ENCODE measurements at places on chromosomes 7 and 10.

GRCh38 chr7:158259141-158259540, 328.5 kb downstream of the PTPRN2 start:
- DNase-seq: no peak

DNA sequence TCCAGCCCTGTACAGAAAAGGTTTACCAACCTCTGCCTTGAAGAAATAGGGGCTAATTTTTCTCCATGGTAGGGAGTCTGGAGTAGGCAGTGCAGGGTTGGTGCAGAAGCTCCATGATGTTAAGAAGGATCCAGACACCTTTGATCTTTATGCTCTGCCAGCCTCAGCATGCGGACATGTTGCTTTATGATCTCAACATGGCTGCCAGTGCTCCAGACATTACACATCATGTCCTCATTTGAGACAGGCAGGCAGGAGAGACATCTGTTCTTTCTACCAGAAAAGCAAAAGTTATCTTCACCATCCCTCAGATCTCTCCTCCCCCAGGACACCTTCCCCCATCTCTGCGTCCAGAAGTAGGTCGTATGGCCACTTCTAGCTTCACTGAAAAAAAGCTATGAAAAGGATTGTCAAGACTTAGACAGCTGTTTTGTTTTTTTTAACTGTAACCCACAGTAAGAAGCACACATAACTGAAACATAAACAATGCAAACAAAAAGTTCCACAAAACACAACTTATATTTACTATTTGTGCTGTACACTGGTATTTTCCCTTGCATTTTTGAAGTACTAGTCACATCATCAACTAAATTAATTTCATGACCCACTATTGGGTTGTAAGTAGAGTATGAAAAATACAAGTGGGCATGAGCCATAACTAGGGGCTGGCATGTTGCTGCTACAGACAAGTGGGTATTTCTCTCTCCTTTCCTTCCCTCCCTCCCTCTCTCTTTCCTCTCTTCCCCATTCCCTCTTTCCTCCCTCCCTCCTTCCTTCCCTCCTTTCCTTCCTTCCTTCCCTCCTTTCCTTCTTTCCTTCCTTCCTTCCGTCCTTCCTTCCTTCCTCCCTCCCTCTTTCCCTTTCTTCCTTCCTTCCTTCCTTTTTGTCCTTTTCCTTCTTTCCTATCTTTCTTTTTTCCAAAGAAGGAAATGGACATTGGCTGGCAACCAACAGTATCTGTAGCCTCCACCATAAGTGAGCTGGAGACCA, 2.6 kb upstream of the RASSF4 start:
- DNase-seq: no peak

- DNase-seq: no peak
These were observed 56.6 kb upstream of the TRUB1 start for GRCh38 chr10:114881417-114881816.

DNA sequence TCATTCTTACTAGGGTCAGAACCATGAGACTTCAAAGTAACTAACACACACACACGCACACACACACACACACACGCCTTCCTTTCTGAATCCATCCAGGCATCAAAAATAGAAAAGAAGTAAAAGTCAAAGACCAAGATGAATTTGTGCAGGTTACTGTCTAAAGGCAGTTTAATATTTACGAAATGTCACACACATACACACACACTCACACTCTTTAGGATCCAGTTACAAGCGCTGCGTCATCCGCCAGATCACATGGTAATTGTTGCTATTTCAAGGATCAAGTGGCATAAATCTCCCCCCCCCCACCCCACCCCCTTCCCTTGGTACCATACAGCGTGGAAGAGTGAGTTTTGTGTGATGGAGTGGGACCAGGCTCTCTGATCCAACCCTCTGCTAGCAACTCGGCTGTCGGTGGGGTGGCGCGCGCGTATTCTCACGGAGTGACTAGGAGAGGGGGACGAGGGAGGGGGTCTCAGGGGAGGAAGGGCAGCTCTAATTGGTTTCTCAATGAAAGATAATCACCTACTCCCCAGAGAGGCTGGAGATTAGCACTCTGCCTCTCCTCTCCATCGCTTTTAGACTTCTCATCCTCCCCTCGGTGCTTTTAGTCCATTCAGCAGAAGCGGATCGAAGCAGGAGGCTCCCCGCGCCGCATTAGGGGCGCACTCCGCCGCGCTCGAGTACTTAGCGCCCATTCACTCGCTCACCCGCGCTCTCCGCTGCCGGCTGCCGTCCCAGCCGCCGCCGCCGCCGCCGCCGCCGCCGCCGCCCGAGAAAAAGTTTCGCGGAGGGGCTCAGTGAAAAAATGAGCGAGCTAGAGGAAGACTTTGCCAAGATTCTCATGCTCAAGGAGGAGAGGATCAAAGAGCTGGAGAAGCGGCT, 83.5 kb upstream of the PRKG1 start:
- no peak for DNase-seq

DNA sequence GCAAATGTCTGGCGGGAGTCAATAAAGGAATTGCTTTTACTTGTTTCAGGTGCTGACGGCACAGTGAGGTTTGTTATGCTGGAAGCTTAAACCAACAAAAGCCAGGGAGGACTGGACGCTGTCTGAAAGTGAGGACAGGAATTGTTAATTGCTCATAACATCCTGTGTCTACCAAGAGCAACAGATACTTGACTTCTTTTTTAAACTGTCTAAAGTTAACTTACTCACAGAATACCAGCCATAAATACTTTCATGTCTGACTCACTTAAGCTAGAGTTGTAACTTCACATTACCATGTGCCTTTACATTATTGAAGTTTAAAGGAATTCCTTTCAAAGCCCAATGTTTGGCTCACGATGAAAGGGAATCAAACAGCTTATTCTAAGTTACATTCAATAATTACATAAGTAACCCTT, 252.7 kb upstream of the SHH start:
- DNase-seq: no peak

- DNase-seq: no peak
These were observed 8.9 kb downstream of the DENND11 start for GRCh38 chr7:141693082-141693481.

DNA sequence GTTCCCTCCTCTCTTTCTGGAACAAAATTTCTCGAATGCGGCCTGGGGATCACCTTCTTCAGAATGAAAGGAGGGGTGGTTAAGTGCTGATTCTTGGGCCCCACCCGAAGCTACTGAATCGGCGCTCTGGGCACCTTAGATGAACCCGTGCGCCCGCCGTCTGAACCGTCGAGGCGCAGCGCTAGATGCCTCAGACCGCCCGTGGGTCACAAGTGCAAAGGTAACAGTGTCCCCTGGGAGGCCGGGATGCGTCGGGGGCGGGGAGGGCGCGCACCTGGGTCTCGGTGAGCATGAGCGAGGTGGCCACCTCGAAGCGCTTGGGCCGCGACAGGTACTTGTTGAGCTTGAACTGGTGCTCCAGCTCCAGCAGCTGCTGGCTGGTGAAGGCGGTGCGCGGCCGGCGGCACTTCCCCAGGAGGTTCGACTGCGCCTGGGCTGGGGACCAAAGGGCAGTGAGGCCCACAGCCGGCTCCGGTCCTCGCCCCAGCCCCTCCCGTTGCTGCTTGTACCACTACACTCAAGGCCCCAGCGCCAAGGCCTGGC, 4.2 kb downstream of the MNX1 start:
- DNase-seq: no peak

GRCh38 chr7:94974423-94974822, 67.0 kb downstream of the PPP1R9A start:
- DNase-seq: no peak

DNA sequence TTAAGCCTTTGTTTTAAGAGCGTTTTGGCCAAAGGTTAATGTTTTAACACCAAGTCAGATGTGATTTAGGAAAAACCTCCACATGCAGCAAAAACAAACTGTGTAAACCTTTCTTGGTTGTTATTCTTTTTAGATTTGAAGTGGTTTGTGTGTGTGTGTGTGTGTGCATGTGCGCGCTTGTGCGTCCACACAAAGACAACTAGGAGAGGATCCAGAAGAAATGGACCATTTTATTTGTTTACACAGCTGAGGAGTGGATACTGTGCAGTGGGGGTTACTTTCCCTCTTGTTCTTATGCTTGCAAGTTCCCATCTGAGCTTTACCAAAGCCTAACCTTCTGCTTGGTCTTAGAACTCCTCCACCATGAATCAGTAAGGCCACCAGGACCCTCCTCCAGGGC, 20.0 kb downstream of the TCF7L2 start:
- no peak for DNase-seq

DNA sequence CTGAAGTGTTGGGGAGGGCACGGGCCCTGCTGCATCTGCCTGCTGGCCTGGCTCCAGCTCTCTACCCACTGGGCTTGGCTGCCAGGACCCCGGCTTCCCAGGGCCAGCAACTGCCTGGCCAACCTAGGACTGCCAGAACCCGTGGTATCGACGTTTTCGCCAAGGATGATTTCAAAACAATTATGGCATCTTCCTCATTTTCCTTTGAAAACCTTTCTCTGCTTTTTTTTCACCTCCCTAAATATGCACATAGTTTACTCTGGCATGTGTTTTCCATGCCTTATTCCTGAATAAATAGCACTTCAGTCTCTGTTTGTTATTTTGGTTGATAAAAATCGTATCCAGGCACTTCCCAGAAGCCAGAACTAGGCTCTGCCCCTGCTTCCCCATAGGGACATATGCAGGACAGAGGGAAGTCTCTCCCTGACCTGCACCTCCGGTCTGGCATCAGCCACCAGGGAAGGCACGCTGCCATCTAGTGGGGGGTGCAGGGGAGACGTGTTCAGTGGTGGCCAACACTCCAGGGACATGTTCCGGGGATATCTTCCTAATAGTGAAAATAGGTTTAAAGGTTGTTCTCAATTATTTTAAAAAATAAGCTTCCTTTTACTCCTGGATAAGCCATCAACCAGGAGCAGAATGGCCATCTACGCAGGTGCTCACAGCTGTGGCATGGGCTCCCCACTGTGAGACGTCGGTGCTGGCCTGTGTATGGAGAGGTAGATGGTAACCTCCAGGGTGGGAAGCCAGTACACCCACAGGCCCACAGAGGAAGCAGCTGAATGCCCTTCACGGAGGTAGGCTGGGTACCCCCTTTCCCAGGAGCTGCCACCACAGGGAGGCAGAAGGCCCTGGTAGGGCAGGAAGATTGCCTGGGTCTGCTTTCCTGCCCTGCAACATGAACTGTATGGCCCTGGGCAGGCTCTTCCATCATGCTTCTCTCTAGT, 30.7 kb upstream of the ANTXRL start:
- DNase-seq: peak; percentile 31

DNA sequence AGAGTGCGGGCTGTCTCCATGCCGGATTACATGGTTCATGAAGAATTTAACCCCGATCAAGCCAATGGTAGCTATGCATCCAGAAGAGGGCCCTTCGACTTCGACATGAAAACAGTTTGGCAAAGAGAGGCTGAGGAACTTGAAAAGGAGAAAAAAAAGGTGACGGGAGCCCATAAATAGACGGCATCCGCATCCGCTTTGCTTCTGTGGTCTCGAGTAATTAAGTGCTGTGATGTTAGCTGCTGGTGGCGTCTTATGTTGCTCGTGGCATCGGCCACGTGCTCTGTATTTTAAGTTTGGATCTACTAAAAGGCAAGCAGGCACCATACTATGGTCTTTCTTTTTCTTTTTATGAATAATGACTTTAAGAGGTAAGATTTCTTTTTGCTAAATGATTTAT, 11.1 kb downstream of the C7orf57 start:
- no peak for DNase-seq
